H4 (cell line): ENCODE measurements at places on chromosomes 2 and 18.

DNA sequence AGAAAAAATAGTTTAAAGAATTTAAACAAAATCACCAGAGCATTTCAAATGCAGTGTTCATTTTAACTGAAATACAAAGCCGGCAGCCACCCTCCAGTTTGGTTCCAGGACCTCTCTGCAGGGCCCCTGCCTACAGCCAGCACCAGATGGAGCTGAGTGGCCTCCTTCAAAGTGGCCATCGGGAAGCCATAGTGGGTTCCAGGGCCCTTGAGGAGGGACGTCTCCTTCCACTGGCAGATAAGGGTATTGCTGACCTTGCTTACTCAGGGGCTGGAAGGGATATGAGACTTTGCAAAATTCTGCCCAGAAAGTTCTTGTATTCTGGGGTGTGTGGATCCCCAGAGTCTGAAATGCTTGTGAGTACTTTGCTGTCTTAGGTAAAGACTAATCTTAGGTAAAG is 205.2 kb upstream of the APCDD1 start:
- DNase-seq, result no peak

DNA sequence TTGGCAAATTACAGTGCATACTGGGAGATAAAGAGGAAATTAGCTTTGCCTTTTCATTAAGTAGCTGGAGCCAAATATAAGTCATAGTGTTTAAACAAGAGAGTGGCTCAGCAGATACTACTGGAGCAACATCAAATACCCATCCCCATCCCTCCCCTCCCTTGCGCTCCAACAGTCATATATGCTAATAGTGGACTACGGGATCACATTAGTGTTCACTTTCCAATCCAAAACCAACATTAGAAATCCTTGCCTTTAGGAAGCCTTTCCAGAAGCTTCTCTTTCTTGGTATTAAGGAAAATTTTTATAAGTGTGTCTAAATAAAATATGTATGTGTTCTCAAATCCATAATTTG is 1669.3 kb downstream of the SUCLG1 start:
- DNase-seq, result peak; percentile 19

DNA sequence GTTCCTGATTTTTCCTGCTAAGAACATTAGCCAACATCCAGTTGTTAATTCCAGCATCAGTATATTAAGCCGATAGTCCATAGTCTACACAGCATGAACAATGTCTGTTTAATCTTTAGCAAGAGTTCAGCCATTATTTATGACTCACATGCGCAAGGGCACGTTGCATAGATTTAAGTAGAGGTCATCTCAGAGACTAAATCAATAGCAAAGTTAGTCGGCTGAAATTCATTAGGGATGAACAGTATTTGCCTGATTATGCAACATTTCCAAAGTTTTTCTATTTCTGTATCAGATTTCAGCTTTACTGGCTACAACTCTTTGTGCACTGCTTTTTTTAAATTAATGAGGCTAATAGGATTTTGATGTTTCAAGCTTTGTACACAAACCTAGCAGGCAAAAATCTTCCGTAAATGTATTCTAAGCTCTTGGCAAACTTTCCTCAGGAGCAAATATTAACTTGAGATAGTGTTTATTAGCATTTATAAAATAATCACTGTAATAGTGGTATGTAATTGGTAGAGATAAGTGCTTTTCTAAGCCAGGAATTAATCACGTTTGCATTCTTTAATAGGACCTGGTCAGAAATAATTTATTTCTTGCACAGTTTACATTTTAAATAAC is 578.7 kb upstream of the ID2 start:
- no peak for DNase-seq

GRCh38 chr2:232611061-232611460 is 22.3 kb upstream of the EFHD1 start:
- DNase-seq, result no peak

GRCh38 chr18:48915626-48916425 is 34.9 kb downstream of the SMAD7 start:
- no peak for DNase-seq

GRCh38 chr2:96251721-96252292 is 14.0 kb downstream of the TMEM127 start:
- DNase-seq, result peak; percentile 92

DNA sequence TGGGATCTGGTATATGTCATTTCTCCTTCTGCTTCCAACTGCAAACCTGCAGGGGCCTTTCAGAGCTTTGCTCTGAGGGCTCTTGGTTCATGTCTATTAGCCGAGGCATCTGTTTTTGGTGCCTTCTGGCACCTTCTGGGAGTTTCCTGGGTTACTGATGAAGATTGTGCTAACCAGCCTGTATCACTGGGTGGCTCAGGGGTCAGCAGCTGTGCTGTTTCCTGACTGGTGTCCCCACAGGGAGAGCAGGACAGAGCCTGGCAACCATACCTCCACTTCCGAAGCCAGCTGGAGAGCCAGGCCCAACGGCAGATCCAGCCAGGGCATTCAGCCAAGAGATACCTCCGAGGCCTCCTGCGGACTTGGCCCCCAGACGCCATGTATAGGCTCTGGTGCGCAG is 17.5 kb downstream of the KIAA2012 start:
- DNase-seq, result no peak

DNA sequence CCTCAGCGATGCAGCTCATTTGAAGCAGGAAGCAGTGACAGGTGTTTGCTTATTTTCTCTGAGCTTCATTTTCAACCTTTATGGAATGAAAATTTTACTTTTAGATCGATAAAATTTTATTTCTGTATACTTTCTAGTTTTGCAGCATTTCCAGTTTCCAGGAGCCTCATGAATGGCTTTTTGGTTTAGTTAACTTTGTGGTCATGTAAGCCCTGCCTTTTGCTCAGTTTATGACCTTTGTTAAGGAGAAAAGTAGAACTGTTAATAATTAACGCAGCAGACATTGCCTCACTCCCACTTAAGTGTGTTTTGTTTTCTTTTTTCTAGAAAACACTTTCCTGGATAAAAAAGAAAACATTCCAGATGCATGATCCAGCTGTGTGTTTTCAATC is 4.4 kb upstream of the FARP2 start:
- no peak for DNase-seq

DNA sequence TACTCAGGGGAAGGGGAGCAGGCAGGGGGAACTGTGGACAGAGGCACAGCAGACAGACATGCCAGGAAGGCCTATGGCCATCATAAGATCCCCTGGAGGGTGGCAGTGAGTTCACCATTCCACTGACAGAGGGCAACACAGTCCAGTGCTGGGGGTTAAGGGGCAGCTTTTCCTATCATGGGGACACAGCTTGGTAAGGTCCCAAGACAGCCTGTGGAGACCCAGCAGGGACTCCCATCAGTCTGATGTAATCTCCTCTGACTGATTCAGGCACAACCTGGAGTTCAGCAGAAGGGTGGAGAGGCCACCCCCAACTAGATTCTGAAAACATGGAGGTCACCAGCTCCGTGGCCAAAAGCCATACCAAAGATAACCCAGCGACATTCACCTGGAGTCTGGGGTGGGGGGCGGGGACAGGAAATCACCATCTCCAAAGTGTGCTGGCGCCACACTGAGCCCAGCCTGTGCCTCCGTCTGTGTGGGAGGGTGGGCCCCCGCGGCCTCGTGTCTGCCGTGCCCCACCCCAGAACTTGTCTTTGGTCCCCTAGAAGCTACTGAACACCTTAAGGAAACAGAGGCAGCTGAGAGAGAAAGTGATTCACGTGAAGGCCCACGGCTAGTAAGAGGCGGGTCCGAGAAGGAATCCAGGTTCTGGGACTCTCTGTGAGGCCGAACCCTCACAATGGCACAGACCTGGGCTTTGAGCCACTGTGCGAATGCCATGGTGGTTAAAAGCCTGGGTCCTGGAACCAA is 28.6 kb downstream of the DNMT3A start:
- no peak for DNase-seq

GRCh38 chr2:37827911-37828511 is 97.1 kb upstream of the RMDN2 start:
- peak; percentile 26 for DNase-seq

DNA sequence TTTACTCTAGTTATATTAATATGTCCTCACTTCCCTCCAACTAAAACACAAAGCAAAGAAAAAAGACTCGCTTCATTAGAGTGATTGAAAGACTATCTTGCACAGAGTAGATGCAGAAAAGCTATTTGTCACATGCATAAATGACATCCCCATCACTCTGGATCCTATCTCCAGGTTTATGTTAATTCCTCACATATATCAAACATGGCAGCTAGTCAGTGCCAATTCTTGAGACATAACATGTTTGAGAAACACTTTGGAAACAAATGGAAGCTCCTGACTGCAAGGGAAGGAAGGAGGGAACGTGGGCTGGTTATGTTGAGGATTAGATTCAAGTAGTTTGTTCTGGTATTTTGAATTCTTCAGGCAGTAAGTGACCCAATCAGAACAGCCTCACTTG is 89.8 kb upstream of the BCL2L11 start:
- DNase-seq, result no peak

- no peak for DNase-seq
These were observed 173.5 kb upstream of the FOSL2 start for GRCh38 chr2:28219138-28219537.

DNA sequence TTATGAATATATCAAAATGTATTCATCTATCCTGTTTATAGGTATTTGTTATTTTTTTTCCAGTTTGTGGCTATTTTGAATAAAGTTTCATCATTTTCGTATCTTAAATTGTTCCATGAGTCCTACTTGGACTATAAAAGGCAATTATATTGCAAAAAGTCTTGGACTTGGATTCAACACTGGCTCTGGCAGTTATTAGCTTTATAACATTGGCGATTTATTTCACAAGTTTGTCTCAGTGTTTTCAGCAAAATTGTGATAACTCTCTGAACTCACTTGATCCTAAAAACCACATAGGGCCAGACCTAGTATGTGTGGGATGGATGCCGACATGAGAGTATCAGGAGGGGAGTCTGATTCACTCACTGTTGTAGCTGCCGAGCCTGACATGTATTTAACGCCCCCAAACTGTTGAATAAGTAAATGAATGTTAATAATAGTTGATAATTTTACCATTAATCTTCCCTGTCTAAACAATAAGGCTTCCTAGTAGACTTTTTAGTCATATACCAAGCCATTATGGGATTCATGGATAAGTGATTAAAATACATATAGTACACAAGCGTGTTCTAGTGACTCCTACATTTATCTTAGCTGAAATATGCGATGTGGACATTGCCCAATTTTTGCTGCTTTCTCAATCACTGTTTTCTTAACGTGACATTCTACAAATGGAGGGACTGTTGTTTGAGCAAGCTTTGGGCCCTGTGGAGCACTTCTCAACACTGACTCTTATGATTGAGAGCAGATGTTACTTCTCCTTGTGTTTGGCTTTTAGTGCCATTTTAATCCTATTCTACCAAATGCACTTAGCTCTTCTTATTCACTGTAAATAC is 907.6 kb downstream of the EPHA4 start:
- no peak for DNase-seq

DNA sequence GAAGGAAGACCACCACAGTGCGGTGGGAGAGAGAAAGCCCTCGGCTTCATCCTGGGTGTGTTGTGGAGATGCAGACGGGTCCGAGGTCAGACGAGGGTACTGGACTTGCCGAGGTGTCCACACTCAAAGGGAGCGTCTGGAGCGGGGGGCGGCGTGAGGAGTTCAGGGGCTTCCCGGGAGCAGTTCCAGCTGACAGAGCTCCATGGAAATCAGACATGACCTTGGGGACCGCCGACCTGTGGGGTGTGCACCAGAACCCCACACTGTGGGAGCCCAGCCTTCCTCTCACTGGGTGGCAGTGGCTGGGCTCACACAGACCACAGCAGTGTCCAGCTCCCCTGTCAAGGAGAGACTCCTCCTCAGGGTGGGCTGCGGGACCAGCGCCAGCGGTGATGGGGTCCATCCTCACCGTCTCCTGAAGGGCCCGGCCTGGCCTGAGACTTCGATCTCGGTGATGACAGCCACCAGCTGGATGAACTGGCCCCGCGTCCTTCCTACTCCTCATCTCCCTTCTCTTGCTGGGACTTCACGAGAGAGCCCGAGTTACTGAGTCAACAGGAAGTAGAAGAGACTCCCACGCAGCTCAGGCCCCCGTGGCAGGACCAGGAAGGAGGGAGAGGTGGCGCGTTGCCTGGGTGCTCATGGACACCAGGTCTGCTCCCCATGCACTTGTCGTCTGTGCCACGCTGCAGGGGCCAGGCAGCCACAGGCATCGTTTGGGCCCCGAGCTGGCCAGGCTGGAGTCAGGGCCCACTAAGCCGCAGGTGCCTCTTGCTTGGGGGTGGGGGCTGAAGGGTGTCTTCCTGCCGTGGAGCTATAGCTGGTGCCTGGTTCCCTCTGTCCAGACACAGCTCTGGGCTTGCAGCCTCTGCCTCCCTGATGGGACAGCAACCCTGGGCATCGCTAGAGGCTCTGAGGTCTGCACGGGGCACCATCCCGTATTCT is 101.9 kb upstream of the CTDP1 start:
- no peak for DNase-seq

DNA sequence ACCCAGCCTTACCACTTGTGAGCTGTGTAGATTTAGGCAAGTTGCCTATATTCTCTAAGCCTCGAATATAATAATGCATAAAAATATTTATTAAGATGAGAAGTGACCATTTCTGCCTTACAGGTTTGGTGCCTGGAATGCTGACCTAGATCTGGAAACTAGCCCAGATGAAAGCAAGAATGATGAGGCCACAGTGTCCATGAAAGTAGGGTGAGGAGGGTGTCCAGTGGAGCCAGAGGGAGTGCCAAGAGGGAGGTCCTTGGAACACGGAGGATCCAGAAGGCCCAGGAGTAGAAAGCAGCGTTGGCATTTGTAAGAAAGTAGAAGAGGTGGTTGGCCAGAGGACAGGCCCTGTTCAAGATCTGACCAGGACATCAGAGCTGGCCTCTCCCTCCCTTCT is 334.3 kb downstream of the CELF4 start:
- DNase-seq, result no peak

DNA sequence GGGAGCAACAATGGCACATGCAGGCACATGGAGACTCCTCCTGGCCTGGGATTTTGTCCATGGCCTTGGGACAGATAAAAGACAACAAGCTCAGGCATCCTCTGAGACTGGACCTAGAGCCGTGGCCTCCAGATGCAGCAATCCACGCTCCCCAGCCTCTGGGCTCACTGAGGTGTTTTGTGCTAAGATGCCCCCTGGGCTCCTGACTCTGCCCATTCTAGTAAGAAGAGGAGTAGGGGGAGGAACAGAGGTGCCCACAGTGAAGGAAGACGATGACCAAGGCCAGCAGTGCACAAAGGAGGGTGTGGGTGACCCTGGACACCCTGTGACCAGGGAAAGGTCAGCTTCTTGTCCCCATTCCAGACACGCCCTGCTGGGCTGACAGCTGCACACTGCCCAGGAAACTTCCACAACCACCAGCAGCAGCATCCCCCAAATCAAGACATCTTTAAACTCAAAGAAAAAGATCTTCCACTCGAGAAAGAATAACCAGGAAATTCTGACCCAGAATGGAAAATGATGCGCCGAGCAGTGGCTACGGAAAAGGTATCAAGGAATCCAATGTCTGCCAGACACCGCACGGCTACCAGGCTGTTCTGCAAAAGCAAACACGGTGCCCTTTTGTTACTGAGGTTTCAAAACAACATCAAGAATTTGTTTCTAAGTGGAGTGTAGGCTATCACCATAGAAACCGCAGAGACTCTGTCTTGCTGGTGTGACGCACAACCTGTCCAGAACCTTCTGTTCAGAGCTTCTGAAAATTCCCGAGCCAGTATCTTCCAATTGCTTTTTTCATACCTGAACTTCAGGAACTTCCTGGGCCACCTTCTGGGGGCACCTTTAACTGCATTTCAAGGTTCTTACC is 65.5 kb downstream of the ZNF516 start:
- DNase-seq, result no peak
